Left lobe of liver (tissue), 2 donors: ENCODE measurements at places on chromosomes 13 and 19. TPM values are rescaled to one million over a fixed set of nuclear protein-coding genes. Genes with fewer than 3 reads are reported as not detected.

DNA sequence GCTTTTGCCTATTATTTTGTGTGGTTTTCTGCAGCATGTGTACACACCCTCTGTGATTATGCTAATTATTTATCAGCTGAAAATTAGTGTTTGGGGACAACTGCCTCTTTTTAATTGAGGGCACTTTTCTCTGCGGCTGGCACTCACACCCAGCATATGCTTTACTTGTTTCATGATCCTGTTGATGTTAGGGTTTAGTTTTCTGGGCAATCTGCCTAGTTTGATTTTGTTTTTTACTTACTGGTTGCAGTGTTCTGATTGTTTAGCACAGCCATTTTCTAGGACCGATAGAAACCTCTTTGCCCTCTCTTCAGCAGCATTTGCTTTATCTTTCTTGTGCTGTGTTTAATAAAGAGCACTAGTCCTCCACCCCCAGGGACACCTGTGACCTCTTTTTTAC lies 161.6 kb downstream of the PAN3 start:
- no peak for DNase-seq

- peak; percentile 76 for DNase-seq
Measured at GRCh38 chr19:7265963-7266362, 28.3 kb downstream of the INSR start.

DNA sequence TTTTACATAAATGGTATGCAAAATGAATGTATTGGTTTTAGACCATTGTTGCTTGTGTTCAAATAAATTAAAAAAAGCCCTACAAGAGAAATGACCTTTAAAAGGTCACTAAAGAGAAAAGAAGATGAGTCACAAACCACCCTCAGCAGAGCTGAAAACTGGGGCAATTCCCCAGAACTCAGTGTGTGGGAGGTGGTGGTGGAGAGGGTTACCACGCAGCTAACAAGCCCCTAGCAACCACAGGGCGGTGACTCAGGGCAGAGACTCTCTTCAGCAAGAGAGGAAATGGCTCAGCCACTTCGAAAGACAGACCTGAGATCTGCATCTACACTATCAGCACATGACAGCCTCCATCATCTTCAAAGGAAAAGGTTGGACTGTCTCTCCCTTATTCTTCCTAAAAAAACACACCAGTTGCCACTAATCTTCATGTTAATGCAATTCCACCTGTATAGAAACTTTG lies 29.4 kb upstream of the NDFIP2 start:
- DNase-seq, result no peak

The PBX4 gene
- 0.18 TPM for total RNA-seq

The ZNF540 gene
- 1.7 TPM for total RNA-seq
